Activated naive CD4-positive, alpha-beta T cell (primary cell): ENCODE measurements at places on chromosomes 11 and 22.

DNA sequence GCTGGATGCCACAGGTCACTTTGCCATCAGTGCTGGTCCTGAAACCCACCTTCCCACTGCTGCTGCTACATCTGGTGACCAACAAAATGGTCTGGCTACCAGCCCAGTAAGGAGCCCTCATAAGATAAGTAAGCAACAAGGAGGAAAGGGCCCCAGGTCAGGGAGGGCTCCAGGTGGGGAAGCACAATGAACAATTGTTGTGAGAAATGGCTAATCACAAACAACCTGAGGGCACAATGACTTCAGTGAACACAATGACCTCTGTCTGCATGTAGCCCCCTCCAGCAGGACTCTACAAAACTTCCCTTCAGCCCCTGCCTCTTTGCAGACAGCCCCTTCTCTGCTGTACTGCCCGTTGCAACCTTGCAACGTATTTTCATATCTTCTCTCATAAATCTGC, 19.4 kb upstream of the FBLN1 start:
- no peak for DNase-seq

- no peak for DNase-seq
These were observed 105.7 kb downstream of the TSPAN18 start for GRCh38 chr11:44832452-44832851.

DNA sequence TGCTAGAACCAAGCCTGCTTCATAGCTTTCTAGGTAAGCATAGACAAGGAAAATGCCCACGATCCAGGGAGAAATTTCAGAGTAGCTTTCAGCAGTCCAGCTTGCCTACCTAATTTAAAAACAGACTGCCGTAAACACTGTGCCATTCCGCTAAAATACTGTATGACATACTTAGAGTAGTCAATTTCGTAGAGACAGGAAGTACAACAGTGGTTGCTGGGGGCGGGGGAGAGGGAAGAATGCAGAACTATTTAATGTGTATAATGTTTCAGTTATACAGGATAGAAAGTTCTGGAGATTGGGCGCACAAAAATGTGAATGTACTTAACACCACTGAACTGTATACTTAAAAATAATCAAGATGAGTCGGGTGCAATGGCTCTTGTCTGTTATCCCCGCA, 56.7 kb downstream of the C11orf58 start:
- DNase-seq, result no peak

GRCh38 chr11:16881074-16881709, 133.0 kb downstream of the PLEKHA7 start:
- no peak for DNase-seq

GRCh38 chr22:38124236-38124974, 13.9 kb upstream of the BAIAP2L2 start:
- no peak for DNase-seq

GRCh38 chr11:65095974-65096806, at the start of gene VPS51:
Gene VPS51 (plus strand): TSS chr11:65096214. CDS start chr11:65096251, 37 bp downstream.
- DNase-seq, result peak; percentile 65

DNA sequence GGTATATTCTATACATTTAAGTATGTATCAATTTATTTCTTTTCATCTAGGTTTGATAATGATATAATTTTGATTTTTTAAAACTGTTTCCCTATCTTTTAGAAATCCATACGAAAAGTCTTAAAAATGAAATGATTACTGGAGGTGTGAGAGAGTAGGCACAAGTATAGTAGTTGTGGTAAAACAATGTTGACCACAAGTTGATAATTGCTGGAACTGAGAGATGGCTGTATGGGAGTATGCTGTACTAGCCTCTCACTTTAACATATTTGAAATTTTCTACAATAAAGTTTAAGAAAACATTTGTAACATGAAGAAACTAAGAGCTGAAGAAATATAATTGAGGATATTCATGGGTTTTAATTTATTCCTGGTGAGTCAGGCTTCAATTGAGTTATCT, 30.0 kb downstream of the FSHB start:
- DNase-seq, result no peak

DNA sequence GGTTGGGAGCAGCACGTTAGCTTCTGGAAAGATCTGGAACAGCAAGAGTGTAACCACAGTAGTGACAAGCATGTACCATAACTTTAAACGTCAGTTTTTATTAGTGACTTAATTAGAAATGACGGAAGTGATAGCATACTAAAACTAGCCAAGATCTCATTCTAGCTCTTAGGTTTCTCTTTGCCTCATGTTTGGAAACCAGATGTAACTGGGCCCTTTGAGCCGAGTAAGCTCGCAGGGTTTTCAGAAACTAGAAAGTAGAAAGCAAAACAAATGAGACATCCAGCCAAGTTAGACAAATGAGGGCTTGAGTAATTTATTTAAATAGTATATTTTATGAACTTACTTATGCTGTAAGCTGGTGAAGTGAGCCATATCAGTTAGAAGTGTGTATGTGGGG, 40.2 kb upstream of the SLC5A12 start:
- no peak for DNase-seq

DNA sequence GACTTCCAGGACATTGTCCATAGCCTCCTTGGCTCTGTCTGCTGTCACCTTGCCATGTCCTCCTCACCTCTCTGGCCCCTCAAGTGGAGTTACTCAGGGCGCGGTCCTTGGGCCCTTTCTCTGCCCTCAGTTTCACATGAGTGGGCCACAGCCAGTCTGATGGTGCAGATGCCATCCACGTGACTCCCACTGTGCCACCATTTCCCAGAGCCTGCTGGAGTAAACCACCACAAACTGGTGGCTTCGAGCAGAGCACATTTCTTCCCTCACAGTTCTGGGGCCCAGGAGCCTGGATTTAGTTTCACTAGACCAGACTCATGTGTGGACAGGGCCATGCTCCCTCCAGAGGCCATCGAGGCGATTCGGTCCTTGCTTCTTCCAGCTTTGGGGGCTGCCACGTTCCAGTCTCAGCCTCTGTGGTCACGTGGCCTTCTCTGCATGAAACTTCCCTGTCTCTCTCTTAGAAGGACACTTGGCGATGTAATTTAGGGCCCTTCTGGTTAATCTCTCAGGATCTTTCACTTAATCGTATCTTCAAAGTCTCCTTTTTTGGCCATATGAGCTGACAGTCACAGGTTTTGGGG, 14.6 kb downstream of the SMARCB1 start:
- no peak for DNase-seq

DNA sequence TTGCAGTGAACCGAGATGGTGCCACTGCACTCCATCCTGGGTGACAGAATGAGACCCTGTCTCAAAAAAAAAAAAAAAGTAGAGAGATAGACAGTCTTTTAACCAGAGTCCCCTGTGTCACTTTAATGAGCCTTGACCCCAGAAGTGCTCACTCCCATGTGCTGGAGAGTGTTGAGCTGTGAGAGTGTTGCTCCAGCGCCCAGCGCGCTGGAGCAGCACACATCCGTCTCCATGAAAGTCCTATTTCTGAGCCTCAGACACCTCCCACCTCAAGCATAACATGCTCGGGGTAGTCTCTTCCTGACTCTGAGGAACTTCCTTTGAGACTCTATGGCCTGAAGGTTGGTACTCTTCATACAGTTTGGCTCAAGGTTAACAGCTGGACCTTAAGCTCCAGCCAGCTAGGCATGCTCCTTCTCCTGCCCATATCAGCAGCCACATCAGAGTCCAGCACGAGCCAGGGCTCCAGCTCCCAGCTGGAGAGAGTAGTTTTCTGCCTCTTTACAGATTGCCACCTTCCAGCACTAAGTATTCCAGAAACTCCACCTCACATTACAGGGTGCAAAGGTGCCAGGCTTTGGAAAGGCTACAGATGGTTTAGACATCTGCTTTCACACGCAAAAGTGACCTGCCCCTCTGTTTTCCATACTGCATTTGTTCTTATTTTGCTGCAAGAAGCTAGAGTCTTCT, 29.4 kb upstream of the UBASH3B start:
- no peak for DNase-seq

GRCh38 chr11:108654994-108655631, 9.8 kb upstream of the DDX10 start:
- peak; percentile 3 for DNase-seq

- DNase-seq, result no peak
These were observed 50.9 kb downstream of the ENDOD1 start for GRCh38 chr11:95140397-95141033.

DNA sequence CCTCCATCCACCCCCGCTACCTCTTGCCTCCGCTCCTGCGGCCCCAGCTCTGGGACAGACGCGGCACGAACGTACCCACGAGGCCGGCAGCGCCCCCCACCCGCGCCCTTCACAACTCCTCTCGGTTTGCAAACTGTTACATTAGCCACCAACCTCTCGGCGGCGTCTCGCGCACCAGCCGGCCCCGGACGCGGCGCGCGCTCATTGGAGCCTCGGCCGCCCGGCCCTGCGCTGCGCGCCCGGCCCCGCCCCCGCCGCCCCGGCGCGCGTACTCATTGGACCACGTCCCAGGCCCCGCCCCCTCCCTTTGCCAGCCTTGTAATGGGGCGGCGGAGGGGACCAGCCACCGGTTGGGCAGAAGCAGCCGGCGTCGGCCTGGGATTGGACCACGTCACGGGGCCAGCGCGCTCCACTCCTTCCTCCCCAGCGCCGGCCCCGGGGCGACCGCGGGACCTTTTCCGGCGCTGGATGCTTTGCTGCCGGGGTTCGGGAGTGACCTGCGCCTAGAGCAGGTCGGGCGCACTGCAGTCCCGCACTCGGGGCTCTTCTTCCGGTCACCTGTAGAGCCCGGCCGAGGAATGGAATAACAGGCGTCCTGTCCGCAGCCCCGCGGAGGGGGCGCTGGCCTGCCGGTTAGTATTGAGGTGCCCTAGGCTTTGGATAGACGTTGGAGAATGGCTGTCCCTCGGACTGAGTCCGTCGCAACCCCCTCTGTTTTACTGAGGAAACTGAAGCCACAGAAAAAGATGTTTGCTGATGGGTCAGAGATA, at the start of gene HYOU1:
HYOU1 (minus strand) TSS at position 206 of the 770 bp plus-strand sequence. CDS start 1,045 bp downstream, outside the sequence.
- DNase-seq, result peak; percentile 96

DNA sequence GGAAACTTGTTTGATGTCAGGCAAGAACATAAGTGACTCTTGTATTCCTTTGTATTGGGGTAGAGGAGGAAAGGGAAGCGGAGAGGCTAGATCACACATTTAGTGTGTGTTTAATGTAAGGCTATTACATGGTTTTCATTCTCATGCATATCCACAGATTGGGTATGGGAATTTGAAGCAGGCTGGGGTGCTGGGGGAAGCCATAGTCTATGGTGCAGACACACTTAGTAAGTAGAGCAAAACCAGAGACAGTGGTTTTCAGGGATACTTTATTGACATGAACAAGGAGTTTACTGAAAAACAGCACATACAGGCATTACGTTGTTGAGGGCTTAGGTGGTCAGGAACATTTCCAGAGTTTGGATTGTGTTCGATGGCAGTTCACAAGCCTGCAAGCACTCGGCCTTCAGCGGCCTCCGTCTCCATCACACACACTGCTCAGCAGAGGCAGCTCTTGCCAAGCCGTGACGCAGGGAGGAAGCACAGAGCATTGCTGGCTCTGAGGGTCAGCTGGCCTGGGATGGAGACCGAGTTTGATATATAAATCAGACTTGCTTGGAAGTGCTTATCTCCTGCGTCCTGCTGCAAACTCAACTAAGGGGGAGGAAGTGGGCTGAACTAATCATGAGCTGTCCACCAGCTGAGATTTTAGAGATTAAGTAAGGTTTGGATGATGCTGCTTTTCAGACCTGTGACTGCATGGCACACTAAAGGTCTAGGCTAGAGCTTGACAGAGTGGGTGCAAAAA, 25.3 kb downstream of the SCN3B start:
- DNase-seq, result no peak
